Gastrocnemius medialis (tissue), 4 donors: ENCODE measurements at places on chromosomes 7 and 10.

DNA sequence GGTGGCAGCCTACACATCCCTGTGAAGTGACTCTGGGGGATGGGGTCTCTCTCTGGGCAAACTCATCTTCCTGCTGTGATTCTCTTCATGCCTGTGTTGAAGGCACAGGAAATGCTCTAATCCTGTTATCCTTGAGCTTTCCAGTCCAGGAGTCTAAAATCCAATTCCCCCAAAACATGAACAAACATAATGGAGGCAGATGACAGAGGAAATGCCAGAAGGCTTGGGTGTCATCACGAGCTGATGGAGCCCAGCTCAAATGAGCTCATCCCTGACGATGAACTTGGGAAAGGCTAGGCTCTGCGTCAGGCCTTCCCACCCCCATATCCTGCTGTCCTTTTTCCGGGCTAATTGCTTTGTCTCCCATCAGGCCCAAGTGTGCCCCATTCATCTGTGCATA is 165.9 kb upstream of the PODXL start:
- DNase-seq = no peak

DNA sequence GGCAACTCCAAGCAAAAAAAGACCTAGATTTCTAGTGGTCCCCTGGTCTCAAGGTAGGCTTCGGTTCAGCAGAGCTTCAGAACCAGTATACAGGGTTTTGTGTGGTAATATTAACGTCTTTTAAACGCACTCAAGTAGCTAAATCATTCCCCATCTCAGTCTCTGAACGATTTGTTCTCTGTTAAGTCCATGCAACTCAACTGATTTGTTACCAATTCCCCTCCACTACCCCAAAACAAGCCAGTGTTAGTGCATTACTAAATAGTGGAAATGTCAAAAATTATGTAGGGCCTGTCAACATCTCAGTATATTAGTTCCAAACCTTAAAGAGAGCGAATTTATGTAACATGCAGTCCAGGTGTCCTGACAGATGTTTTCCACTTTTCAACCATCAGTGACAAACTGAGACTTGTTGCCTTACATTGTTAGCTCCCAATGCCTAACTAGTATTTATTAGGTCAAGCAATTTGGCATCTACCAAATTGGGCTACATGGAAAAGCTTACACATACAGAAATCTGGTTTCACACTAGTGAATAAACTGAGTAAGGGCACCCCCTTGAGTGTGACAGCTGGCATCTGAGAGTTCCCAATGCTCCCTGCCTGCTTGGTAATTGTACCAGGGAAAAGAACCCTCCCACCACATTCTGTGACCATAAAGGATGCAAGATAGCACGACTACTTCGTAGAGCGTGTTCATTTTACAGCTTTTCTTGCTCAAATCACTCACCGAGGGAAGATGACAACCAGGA is 12.2 kb downstream of the HNRNPA2B1 start:
- no peak for DNase-seq

DNA sequence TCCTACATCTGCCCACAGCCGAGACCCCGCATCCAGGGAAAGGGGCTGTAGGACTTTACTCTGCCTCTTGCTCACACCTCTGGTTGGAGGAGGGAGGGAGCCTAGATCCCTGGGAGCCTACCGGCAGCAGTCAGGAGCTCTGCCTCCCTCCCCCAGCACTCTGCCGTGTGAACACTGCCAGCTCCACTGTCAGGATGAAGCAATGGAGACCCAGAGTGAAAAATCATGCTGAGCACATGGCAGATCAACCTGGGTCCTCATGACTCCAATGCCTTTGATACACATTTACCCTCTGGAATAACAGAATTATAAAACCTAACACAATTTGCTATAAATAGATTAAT is 477.7 kb downstream of the TNS3 start:
- DNase-seq = no peak

GRCh38 chr7:75608451-75609122 is 116.5 kb downstream of the SPDYE5 start:
- no peak for DNase-seq

DNA sequence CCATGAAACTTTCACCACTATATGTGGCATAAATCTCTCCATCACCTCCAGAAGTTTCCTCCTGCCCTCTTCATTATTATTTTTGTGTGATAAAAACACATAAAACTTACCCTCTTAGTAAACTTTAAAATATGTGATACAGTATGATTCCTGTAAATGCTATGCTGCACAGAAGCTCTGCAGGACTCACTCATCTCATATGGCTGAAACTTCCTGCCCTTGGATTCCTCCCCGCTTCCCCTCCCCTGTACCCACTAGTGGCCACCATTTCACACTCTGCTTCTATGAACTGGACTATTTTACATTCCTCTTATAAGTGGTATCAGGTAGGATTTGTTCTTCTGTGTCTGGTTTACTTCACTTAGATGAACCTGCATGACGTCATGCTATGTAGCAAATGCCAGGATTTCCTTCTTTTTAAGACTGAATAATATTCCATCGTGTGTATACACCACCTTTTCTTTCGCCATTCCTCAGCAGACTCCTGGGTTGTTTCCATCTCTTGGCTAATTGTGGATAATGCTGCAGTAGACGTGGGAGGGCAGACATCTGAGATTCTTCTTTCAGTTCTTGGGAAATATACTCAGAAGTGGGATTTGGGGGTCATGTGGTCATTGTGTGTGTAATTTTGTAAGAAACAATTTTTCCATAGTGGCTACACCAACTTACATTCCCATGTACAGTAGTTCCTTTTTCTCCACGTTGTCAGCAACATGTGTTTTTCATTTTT is 335.2 kb downstream of the SDK1 start:
- DNase-seq = no peak

DNA sequence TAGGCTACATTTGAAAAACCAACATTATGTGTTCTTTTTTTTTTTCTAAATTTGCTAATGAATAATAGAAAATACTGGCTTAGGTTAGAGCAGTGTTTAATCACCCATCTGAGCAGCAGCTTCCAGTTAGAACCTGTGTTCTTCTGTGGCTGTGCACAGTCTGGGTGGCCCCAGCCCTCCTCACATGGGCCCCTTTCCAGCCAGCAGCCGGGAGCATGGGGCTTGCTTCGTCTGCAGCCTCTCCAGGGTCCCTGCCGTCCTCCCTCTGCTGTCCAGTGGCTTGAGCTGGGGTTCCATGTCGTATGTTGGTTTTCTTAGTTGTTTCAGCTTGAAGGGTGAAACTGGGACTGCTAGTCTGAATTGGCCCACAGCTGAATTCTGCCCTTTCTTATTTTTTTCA is 37.3 kb downstream of the BNIP3 start:
- DNase-seq = no peak

DNA sequence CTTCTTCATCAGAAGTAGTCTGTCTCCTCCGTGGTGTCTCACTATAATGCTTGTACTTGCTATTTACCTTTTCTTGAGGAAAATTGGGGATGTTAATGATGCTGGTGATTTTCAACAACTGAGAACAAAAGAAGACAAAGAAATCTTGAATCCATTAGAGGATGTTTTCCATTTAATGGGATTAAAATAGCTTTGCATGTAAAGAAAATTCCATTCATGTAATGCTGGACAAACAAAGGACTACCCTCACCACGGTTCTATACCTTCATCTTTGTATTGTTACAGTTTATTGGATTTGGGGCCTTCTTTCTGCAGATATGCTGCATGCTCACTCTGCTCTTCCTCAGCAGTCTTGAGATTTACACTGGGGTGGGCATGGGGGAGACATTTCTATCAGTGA is 128.4 kb downstream of the WNT2 start:
- no peak for DNase-seq

- no peak for DNase-seq
Measured at GRCh38 chr10:26448706-26449435, 10.7 kb downstream of the APBB1IP start.

DNA sequence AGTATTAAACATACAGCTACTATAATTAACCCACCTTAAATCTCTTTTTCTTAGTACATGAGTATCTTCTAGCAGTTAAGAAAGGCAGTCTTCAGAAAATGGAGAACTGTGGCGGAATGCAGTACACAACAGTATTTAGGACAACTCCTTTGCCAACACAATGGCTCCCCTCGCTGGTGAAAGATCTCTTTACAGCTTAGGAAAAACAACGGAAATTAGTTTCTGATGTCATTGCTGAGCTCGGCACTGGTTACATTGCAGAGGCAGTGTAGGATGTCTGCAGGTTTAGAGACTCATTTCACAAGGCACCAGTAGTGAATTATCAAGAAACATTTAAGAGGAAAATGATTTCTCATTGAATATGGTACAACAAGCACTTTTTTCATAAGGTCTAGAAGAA is 43.4 kb downstream of the GLRX3 start:
- no peak for DNase-seq

- no peak for DNase-seq
Measured at GRCh38 chr10:106515206-106515790, 649.2 kb downstream of the SORCS1 start.

- DNase-seq = no peak
Measured at GRCh38 chr10:86182595-86182994, 184.0 kb downstream of the GRID1 start.

DNA sequence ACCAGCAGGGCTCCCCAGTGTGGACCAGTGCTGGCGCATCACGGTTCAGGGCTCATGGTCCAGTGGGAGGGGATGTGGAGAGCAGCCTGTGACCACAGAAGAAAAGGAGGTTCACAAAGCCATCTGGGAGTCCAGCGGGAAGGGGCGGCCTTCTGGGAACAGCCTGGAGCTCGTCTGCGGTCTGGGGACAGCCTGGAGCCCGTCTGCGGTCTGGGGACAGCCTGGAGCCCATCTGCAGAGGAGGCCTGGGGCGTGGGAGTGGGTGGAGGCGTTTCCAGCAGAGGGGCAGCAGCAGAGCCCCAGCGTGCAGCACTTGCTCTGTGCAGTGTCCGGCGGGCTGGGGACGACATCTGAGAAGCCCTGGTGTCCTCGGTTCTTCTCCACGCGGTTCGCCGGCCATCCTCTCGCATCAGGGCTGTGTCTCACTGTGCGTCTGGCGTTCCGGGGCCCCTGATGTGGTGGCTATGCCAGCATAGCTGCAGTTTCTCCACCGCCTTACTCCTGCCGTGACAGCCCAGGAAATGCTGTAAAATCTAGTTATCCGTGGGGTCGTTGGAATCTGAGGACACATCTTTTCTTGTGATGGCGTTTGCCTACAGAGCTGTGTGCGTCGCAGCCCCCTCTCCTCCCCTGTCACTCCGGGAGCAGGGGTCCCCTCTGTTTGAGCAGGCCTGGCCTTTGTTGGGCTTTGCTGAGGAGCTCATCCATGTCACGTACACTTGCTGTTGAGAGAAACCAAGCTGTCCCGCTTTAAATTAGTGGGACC is 104.6 kb downstream of the INPP5A start:
- DNase-seq = no peak

GRCh38 chr7:130986261-130986690 is 252.3 kb upstream of the KLF14 start:
- no peak for DNase-seq

GRCh38 chr7:43198599-43199090 is 86.2 kb downstream of the HECW1 start:
- no peak for DNase-seq

- DNase-seq = no peak
Measured at GRCh38 chr7:130887957-130888371, 154.0 kb upstream of the KLF14 start.

DNA sequence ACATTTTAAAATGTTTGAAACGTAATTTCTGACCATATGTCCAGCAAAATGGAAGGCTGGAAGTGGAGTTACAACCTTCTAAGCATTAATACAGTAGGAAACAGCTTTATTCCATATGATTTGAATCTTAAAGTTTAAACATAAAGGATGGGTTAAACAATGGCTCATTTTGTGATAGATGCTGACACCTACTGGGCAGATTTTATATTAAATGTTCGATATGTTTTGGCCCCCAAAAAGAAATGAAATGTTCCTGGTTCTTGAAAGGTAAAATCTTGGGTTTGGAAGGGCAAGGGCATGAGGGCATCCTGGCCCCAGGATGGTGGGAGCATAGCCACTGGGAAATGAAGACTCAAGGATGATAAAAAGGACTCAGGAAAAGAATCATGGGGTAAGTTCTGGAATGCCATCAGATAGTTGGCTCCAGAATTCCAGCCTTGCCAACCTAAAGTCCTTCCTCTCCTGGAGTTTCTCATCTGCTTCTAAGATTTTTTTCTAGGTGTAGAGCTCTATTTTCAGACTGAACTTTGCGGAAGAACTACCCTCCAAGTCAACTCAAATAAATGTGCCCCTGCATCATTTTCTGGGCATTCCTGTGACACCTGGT is 34.6 kb upstream of the SLC35G1 start:
- no peak for DNase-seq

DNA sequence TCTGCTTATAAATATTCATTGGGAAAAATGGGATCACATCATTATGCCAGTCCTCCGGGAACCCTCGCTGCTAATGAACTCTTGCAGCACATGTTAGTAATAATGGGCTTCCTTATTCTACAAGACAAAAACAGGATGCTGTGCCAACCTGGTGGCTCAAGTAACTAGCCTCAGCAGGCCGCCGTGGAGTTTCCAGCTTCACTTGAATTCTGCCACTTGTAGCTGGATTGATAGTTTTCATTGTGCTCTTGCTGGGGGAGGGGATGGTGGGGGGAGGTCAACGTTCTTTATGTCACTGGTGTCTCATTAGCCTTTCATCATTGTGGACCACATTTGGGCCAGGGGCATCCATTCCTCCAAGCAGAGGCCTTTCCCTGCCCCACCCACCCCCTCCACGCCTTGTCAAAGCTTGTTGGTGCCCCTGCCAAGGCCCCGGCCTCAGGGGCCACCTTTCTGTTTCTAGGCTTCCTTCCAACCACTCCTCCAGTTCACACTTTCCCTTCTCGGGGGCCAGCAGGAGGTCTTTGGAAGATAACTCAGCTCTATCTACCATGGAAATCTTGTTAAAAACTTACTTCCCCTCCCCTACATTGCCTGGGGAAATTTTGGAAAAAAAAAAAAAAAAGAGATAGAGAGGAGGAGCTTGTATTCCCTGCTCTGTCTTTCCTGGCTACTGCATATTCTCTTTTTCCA is 153.9 kb downstream of the BMPER start:
- peak; percentile 32 for DNase-seq

DNA sequence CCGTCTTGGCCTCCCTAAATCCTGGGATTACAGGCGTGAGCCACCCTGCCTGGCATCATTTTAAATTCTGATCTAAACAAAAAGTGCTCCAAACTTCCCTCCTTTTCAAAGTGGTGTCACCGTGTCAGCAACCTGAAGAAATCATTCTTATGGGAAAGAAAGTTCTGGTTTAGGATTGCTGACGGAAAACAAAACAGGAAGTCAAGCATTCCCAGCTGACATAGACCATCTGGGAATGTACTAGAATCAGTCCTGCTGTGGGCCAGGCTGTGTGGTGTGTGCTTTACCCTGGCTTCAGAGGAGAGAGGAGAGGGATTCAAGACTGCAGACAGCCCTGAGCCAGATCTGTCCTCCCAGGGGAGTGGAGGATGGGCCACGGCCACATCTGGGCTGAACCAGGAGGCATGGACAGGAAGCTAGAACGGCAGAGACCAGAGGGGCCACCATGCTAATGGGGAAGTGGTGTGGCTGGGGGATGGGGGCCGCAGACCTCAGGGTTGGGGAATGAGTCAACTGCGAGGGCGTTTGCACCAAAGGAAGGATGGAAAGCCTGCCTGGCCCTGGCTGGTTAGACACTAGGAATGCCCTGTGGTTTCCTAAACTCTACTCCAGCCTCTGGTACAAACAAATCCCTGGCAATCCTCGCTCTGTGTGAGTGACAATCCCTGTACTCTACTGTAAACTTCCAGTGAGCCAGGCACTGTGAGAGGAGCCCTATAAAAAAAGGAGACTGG is 16.7 kb upstream of the CLIP2 start:
- DNase-seq = peak; percentile 57

- no peak for DNase-seq
Measured at GRCh38 chr10:101772017-101772894, 3.7 kb downstream of the FGF8 start.
